Activated naive CD8-positive, alpha-beta T cell treated with anti-CD3 and anti-CD28 coated beads for 36 hours (primary cell): ENCODE measurements at places on chromosomes 7 and 10. TPM values are rescaled to one million over a fixed set of nuclear protein-coding genes. Genes with fewer than 3 reads are reported as not detected.
A peak's percentile ranks its signal among the peaks of the same experiment; 100 is the strongest.

- no peak for DNase-seq
Measured at GRCh38 chr7:154438571-154439367, 386.6 kb downstream of the DPP6 start.

- no peak for DNase-seq
Measured at GRCh38 chr7:2036786-2037185, 196.0 kb downstream of the MAD1L1 start.

DNA sequence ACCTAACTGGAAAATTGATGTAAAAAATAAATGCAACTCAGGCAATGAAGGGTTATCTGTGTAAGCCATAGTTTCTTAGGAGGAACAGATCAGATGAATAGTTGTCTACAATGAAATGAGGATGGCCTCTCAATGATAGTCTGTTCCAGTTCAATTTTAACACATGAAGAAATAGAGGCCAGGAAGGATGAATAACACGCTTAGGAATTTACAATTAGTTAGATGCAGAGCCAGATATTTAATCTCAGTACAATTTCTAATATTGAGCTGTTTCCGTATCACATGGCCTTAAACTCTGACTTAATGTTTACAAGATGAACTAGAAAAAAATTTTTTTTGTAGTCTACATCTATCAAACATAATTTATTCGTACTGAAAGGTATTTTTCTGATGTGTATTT lies 176.6 kb downstream of the GALNT11 start:
- DNase-seq: no peak

GRCh38 chr7:76074972-76075370 lies 27.1 kb downstream of the MDH2 start:
- DNase-seq: no peak

GRCh38 chr7:136492366-136492765 lies 376.1 kb upstream of the CHRM2 start:
- DNase-seq: no peak

GRCh38 chr7:71868797-71869196 lies 543.3 kb downstream of the CALN1 start:
- DNase-seq: no peak

DNA sequence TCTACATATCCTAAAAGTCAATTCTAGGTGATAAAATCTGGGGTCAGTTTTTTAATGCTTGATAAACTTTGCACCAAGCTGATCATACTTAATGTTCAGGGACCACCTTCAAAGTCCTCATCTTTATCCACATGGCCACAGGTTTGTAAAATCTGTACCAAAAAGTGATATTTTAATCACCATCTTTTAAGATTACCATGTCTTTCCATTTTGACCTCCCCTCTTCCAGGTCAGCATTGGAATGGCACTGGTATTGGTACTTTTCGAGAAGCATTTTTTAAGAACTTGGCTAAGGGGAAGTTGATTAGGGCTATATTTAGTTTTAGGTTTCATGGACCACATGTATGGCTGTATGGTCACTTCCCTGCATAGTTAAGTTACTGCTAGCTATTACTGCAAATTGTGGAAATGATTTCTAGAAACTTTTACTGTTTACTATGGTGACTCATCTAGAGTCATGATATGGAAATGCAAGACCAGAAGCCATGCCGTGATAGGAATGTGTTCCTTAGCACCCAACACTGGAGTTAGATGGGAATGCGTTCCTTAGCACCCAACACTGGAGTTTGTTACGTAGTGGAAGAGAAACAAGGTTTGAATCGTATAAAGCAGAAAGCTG lies 50.8 kb upstream of the ABLIM1 start:
- DNase-seq: no peak

DNA sequence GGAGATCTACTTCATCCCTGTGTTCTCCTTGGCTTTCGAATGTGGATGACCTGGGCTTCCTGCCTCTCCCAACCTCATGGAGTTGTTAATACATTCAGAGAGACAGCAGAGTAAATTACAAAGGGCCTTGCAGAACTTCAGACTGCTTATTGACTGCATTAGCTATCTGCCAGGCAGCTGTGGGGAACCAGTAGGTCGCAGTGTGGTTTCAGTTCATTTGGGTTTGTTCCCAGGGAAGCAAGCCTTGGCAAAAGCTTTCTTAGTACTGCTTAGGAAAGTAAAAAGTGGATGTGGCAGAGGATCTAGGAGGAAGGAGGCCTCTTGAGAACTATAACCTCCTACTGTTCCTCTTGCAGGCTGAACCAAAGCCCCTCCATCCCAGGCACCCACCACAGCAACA lies 9.2 kb downstream of the NPFFR1 start:
- DNase-seq: no peak

- no peak for DNase-seq
Measured at GRCh38 chr7:90474284-90475210, 5.1 kb downstream of the PTTG1IP2 start.

DNA sequence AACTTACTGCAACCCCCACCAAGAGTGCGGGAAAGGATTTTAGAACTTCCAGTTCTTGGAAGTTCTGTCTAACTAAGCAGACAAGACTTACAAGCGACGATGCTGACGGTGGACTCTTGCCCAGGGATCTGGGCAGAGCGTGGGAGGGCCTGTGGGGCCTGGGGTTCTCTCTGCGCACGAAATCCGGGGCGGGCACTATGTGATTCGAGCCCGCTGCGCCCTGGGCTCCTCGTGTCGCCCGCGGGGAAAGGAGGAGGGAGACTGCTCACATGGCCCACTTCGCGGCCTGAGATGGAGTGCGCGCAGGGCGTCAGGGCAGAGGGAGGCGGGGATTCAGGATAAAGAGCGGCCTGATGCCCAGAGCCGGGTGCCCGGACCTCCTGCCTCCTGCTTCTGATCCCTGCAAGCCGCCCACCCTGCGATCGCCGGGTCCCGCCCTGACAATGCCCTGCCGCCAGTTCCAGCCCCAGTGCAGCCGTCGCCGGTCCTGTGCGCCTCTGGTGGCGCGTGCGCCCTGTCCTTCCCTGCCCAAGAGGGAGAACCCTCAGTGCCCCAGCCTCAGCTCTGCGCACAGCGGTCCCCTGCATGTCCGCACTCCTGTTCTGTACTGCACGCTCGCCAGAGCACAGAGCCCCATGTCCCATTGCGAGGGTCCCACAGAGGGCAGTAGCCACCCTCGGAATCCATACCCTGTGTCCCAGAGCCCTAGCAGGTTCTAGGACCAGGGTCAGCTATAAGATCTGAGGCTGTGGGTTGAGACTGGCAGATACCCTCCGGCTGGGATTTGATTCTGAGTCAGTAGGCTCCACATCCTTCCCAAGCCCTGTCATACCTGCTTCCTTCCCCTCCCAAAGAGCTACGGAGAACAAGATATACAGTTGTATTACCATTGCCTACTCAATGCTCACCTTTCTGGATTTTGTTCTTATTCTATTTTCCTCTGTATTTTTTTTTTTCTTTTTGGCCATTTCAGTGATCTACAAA lies 99.4 kb upstream of the TMEM106B start:
- DNase-seq: peak; percentile 25

GRCh38 chr10:110700947-110701616 lies 56.9 kb downstream of the RBM20 start:
- no peak for DNase-seq

DNA sequence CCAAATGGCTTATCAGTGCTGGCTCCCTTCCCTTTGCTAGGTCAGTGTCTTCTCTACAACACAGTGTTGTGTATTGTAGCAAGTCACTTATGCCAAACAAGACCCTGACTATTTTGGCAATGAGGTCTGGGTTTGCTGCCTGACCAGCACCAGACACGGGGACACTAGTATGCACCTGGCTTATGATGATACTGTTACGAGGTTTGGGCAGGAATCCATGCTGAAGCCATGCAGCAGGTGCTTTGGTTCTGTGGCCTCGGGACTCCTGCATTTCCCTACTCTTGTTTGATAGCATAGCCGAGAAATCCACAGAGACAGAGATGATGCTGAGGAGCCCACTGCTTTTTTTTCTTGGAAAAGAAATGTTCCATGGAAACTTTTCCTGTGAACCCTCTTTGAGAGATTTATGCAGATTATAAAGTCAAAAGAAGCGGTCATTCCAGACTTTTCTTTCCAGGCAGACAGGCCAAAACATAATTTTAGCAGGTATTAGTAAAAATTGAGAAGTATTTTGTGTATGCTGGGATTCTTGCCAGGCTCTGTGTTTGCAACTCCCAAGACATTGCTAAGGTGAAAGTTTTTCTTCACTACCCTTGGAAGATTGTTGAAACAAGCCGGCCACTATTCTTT lies 291.1 kb downstream of the BBS9 start:
- DNase-seq: no peak

- no peak for DNase-seq
Measured at GRCh38 chr10:71648254-71648932, 71.2 kb downstream of the C10orf105 start.

- no peak for DNase-seq
Measured at GRCh38 chr7:66039094-66039670, 36.4 kb upstream of the ASL start.

The CRYGN gene
- total RNA-seq: 0.12 TPM

The TMEM213 gene
- total RNA-seq: not detected

The PTPN20 gene
- total RNA-seq: 1.8 TPM
